ENCODE measurements at places on chromosomes 5 and 9.

DNA sequence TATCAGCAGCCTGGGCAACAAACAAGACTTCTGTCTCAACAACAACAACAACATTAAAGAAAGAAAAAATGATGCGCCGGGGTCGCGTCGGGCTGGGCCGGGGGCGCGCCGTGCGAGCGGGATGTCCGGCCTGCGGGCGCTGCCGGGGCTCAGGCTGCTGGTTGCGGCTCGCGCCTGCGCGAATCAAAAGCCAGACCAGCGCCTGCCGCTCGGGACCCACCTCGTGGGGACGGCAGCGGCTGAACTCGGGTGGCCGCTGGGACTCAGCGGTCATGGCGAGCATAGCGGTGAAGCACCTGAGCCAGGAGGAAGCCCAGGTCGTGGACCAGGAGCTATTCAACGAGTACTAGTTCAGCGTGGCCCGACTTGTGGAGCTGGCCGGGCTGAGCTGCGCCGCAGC, 11.9 kb upstream of the NHP2 start:
- no peak for DNase-seq

- DNase-seq, result no peak
Observed at GRCh38 chr9:81492710-81493447, 196.5 kb downstream of the TLE1 start.

GRCh38 chr5:84255315-84255714, 129.4 kb downstream of the EDIL3 start:
- DNase-seq, result no peak

DNA sequence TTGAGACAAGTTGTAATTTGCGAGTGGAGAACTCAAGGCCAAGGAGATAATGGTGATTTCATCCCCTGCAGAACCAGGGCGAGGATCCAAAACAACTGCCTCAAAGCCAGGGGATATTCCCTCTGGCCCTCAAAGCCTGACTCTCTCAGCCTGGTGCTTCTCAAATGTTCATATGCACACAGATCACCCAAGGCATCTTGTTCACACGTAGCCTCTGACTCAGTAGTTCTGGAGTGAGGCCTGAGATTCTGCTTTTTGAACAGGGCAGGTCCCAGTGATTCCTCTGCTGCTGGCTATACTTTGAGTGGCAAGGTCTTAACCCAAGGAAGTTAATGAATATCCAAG, 30.2 kb upstream of the WWC1 start:
- DNase-seq, result no peak

- DNase-seq, result no peak
Observed at GRCh38 chr9:137078701-137079400, 1.5 kb downstream of the UAP1L1 start.

DNA sequence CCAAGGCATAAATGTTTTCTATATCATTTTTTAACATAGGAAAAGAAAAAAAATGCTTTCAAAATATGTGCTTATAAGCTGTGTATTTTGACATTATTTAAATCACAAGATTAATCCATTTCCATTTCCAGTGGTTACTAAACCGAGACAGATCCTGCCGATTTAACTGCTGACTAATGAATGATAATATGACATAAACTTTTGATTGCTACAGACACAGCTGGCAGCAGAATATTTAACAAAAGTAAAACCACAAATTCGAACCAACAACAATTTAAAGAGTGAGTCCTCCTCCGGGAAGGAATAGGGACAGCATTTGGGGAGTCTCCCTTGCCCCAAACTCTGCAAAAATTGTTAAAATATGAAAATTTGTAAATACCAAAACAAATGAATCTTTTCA, 401.3 kb upstream of the DAB2 start:
- DNase-seq, result no peak

- DNase-seq, result no peak
Observed at GRCh38 chr5:97547999-97548738, 365.1 kb upstream of the RIOK2 start.

- DNase-seq, result no peak
Observed at GRCh38 chr5:109141222-109142200, 268.3 kb downstream of the PJA2 start.

DNA sequence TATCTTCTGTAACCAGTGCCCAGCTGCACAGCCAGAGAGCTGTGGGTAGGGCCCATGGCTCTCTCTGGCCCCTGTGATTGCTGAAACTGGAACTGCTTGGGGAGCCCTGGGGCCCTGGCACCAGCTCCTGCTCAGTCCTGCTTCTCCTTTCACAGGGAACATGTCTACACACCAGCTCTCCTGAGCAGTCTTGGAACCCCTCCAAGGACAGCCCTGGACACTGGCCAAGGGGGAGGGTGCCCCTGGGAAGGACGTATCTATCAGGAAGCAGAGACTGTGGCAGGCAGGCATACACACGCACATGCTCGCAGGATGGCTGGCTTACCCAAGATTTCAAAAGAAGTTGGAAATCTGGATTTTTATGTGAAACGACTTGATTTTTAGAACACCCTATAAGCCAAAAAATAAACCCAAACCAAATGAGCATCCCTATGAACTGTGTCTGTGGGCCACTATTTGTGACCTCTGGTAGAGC, 8.8 kb upstream of the TRAF1 start:
- peak; percentile 42 for DNase-seq

DNA sequence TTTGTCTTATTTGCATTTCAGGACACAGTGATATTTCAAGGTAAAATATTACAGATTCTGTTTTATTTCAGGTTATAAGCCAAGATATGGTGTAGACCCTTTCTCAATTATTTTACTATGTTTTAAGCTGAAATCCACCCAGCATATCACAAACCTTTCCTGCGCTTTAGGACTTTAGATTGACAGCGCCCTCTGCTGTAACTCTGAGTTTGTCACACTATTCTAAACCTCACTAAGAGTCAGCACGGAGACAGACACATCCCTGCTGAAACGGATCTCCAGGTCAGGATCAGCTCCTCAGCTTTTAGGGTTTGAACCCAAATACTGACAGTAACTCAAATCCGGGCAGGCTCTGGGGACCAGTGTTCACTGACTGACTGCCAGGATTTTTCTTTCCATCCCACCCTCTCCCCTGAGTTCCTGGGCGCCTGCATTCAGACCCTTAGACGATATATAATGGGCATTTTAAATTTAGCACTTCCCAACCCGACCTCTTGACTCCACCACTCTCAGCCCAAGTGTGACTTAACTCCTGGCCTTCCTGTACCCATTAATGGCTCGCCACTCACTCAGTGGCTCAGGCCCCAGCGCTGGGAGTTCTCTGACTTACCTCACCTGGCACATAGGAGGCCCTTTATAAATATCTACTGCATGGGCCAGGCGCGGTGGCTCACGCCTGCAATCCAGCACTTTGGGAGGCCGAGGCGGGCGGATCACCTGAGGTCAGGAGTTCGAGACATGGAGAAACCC, 33.5 kb downstream of the TLX3 start:
- DNase-seq, result peak; percentile 41

Data from stimulated activated CD8-positive, alpha-beta memory T cell treated with anti-CD3 and anti-CD28 coated beads, Interleukin-4, amount 100 ng/mL, for 48 hours (primary cell).